Stomach (tissue), 19 donors: ENCODE measurements at places on chromosomes 13 and 19. TPM values are rescaled to one million over a fixed set of nuclear protein-coding genes. Genes with fewer than 3 reads are reported as not detected.

DNA sequence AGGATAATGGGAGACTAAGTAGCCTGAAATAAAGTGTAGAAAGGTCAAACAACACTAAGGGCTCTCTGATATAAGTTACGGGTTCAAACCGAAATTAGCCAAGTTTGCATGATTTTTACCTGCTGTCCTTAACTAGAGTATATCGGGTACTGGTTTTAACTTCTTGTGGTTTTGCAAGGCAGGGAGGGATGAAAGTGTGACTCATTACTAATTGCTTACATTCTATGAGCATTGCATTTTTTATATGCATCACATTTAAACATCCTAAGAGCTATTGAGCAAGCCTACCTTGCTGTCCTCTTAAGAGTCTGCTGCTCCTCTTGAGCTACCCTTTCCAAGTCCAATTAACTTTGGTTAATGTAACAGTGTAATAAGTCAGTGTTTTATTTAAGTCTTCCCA is 415.4 kb downstream of the SLITRK5 start:
- DNase-seq: no peak

The RASIP1 gene
- 4.7 TPM for total RNA-seq

DNA sequence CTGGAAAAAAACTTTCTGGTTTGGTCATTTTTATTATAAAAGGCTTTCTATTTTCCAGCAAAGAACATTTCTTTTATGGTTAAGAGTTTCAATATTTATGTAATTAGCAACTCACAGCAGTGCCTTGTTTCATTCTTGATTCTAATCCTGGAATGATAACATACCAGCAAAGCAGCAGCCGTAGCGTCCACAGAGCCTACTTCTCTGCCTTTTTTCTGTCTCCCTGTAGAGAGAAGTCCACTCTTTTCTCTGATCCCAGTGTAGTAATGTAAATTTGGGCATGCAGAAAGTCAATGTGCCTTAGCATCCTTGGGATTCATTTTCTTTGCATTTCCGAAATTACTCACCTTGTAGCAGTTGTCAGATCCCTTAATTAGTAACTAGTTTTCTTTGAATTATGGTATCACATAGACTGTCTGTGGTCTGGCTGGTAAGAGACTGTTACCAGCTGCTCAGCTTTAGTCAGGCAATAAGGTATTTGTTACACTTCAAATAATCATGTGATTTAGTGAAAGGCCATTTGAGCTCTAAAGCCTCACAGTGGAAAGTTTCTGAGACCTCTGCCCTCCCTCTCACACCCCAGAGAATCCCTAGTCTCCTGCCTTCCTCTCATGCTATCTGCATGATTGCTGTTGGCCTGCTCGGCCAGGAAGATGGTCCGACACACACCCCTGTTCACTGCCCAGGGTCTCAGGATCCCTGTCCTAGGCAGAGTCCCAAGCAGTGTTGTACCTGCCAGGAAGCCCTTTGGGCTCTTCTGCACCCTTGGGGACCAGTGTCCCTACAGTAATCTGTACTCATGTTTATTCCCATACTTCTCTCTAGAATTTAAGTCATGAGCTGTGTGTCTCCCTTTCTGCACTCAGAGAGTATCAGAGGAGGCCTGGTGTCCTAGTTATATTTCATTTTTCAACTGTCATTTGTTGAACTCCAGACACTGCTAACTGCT is 86.3 kb downstream of the LRCH1 start:
- DNase-seq: no peak

The CTXN1 gene
- 2.2 TPM for total RNA-seq

The TMEM145 gene
- not detected for total RNA-seq

GRCh38 chr19:52188822-52189734 is 774 bp upstream of the PPP2R1A start:
- DNase-seq: no peak

- no peak for DNase-seq
Measured at GRCh38 chr19:47407417-47407774, 11.9 kb downstream of the MEIS3 start.

- DNase-seq: no peak
Measured at GRCh38 chr19:6225232-6225865, 54.4 kb downstream of the MLLT1 start.

The ZNF71 gene
- total RNA-seq: 18.2 TPM

The UNC13A gene
- 0.14 TPM for total RNA-seq

The COL4A2 gene
- total RNA-seq: 495 TPM

The ZNF222 gene
- total RNA-seq: 2.2 TPM

GRCh38 chr19:30708416-30709178 is 336.4 kb downstream of the ZNF536 start:
- no peak for DNase-seq

The SHC2 gene
- 13.8 TPM for total RNA-seq

GRCh38 chr19:28948026-28948425 is 264.9 kb downstream of the UQCRFS1 start:
- no peak for DNase-seq

The ZNF100 gene
- 5.5 TPM for total RNA-seq

DNA sequence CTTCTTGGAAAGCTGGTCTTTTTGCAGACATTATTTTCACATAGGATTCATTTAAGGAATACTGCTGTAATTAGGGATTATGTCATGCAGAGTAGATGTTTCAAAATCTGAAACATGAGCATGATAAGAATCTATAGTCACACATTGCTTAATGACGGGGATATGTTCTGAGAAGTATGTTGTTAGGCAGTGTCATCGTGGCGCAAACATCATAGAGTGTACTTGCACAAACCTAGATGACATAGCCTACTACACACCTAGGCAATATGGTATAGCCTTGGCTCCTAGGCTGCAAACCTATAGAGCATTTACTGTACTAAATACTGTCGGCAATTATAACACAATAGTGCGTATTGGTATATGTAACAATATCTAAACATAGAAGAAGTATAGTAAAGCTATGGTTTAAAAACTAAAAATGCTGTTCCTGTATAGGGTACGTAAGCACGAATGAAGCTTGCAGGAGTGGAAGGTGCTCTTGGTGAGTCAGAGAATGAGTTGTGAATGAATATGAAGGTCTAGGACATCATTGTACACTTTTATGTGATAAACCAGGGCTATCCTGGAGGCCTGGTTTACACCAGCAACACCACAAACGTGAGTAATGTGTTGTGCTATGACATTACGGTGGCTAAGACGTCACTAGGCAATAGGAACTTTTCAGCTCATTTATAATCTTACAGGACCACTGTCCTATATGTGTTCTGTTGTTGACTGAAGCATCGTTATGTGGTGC is 283.1 kb downstream of the MTUS2 start:
- DNase-seq: no peak

DNA sequence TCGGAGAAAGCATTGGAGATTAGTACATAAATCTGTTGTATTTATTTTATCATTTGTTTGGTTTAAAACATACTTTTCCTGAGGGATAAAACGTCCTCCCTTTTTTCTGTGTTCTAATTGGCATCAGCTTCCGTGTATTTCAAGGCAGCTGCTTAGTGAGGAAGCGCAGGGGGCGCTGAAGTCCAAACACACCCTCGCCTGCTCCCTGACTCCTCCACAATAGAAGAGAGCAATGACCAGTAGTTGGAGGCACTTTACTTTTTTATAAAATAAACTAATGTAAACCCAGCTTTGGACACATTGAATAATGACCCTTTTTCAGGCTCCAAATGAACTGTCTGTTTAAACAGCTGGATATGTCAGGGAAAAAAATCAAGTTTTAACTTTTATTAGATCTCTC is 79.9 kb downstream of the RNASEH2B start:
- no peak for DNase-seq

DNA sequence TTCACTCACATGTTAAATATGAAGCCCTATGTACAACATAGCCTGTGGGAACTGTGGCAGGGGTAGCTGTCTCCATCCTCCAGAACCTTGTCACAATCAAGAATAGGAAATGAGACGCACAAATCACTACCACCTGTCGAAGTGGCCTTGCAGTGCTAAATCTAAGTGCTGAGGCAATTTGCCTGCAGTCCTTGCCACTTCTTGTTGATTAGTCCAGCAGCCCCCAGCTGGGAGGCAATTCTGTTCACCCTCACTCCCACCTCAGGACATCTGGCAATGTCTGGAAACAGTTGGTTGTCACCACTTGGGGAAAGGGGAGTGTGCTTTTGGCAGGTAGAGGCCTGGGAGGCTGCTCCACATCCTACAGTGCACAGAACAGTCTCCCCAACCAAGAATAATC is 10.7 kb downstream of the RFX2 start:
- DNase-seq: no peak

The CPT1C gene
- total RNA-seq: not detected

GRCh38 chr13:31930490-31930889 is 101.1 kb upstream of the FRY start:
- DNase-seq: no peak

The IRS2 gene
- 12.2 TPM for total RNA-seq

The ERICH4 gene
- not detected for total RNA-seq

The MCF2L gene
- 39.7 TPM for total RNA-seq

The GCDH gene
- total RNA-seq: 27.8 TPM

The FAM187B gene
- total RNA-seq: not detected

DNA sequence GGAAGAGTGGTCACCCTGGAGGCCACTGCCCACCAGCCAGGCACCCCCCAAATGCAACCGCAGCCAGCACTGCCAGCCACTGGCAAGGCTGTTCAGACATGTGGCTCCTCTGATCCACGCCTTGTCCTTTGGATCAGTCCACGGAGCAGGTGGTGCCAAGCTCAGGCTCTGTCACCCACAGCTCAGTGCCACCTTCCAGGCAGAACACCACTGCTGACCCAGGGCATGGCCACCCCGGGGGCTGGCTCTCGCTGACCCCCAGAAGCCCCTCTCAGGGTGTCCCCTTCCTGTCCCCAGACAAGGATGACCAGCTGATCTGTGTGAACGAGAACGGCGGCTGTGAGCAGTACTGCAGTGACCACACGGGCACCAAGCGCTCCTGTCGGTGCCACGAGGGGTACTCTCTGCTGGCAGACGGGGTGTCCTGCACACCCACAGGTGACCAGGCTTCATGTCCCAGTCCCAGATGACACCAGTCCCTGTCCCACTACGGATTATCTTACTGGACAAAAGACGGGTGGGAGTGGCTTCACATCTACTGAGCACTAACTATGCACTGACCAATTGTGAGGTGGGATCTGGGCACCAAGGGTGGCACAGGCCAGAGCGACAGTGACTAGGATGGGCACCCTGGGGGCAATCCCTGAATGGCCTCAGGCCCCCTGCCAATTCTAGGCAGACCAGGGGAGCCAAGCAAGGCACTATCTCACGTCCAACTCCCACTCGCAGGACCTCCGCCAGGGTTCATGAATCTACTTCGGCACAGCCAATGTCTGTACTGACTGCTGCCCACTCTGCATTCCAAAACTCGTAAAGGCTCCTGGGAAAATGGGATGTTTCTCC is 7.0 kb upstream of the F10 start:
- DNase-seq: no peak

DNA sequence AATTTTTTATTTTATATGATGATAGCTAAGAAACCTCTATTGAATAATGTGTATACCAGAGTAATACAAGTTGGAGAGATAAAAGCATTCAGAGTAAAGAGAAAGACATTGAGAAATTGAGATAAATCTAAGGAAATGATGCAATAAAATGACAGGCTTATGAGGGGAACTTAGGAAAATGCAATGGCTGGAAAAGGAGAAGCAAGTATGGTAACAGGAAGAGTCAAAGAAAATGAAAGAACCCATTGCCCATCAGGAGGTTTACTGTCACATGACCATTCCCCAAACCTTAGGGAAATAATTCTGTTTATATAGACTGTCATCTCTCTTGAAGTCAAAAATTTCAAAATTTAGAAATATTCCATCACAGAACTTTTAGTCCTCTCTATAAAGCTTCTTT is 808.0 kb upstream of the PRR20A start:
- DNase-seq: no peak

- no peak for DNase-seq
Measured at GRCh38 chr19:648305-648704, 8.6 kb downstream of the FGF22 start.

The RHPN2 gene
- total RNA-seq: 13.3 TPM

The ZNF534 gene
- total RNA-seq: not detected

GRCh38 chr19:10251792-10252694 is at the start of gene MRPL4:
Gene MRPL4 (plus strand): TSS chr19:10252214. CDS start chr19:10252254, 40 bp downstream.
- DNase-seq: peak; percentile 99

The ZNF700 gene
- 8.8 TPM for total RNA-seq

DNA sequence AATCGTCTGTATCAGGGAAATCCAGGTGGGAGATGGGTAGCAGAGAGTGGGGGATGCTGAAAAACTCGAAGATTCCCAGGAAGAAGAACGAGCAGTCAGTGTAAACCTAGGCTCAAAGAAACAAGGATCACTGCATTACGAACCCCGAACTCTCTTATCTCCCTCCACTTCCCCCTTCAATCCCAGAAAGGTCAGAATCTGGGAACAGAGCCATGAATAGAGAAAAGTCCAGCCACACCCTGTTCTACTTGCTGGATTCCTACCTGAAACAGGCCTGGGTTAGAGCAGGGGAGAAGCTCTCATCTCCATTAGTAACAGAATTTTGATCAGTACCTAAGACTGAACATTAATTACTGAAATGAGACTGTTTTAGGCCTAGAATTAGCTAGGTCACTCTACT is 24.4 kb downstream of the EPSTI1 start:
- peak; percentile 29 for DNase-seq

DNA sequence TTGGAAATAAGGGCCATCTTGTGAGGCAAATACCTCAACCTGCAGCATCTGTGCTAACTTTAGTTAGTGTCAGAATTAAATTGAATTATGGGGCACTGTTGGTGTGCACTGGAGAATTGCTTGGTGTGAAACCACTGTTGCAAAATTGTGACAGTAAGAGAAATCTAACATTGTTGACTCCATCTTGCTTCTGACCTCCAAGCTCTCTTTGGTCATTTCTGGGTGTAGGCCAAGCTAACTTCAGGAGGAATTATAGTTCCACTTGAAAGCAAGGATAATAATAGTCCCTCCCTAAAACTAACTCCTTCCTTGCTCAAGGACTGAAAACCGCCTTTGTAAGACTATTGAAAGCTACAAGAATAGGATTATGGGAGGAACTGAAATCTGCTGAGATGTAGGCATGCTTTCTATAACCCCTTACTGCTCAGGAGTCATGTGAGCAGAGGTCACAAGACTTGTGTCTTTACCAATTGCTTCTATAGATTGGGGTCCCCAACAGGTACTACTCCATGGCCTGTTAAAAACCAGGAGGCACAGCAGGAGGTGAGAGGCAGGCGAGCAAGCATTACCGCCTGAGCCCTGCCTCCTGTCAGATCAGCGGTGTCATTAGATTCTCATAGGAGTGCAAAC is 24.9 kb upstream of the GAS6 start:
- DNase-seq: no peak

GRCh38 chr13:35349673-35350278 is 126.7 kb downstream of the MAB21L1 start:
- DNase-seq: peak; percentile 44
